ENCODE measurements at places on chromosomes 11 and 22.

- DNase-seq: no peak
Observed at GRCh38 chr11:9565822-9566560, 7.5 kb upstream of the WEE1 start.

DNA sequence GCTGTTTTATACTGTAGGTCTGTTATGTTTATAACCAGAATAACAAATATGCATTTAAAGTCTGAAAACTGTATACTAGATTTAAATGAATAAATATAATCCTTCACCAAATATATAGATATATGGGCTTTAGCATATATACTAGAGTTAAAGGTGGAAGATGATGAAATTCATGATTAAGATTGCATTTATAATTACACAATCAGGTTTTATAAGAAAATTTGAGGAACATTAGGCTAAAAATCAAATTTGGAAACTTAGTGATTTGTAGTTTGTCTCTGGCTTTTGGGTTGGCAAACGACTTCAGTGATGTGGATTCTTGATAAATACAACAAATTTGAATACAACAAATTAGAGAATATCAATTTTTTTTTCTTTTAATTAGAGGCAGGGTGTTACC is 10.0 kb downstream of the BCL2L13 start:
- DNase-seq: no peak

DNA sequence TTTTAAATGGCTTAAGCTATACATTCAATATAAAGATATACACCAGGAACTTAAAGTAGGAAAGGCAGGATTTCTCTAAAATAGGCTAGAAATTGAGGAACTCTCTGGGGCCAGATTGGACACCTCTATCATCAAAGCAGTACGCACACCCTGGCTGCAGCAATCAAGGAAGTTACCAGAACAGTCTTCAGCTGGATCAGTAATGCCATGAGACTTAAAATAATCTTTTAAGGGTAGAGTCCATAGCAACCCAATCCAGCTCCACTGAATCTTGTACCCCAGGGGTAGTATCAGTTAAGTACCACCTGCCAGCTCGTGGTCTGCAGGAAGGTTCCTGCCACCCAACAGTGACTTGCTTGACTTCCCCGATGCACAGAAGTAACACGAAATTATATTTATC is 3.0 kb downstream of the RDX start:
- no peak for DNase-seq

DNA sequence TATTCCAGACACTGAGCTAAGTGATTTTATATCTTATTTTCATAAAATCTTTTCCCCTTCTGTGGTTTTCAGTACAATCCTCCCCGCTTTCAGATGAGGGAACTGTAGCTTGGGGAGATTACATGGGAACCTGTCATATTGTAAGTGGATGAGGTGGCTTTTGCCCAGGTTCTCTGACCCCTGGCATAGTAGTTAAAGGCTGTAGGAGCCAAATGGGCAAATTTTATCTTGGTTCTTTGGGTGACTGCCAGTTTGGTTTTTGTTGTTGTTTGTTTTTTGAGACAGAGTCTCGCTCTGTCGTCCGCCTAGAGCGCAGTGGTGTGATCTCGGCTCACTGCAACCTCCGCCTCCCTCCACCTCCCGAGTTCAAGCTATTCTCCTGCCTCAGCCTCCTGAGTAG is 411.6 kb upstream of the NARS2 start:
- no peak for DNase-seq

DNA sequence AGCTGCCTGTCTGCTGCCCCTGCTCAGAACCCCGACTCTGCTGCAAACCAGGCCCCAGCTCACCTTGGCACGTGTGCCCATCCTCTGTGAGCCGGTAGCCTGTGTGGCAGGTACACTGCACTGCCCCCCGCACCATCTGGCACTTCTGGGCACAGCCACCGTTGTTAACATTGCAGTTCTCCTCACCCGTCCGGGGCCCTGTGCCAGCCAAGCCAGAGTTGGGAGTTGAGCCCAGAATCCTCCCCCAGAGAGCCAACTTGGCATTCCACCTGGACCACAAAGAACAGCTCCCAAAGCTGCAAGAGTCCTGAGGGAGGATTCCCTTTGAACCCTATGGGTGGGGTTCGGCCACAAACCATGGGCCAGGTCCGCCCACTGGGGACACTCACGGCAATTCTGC is 22.5 kb downstream of the LRP4 start:
- no peak for DNase-seq
